ENCODE measurements at places on chromosomes 4 and X.

DNA sequence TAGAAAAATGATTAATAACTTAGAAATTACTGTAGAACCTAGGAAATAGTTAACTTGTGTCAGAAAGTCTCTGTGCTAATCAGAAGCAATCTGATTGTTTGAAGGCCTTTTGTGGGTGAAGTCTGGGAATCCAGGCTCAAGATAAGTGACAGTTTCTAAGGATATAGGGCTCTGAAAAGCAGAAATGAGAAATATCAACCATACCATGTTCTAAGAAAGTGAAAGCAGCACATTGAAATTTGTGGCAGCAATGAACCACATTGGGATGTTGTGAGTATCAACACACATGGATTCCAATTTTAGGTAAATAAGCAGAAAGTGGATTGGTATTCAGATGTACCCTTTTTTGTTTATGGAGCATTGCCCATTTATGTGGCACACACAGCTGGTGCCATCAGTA lies 464.6 kb downstream of the IL15 start:
- no peak for DNase-seq

- DNase-seq = no peak
These were observed 18.6 kb upstream of the ZIC3 start for GRCh38 chrX:137547291-137547690.

DNA sequence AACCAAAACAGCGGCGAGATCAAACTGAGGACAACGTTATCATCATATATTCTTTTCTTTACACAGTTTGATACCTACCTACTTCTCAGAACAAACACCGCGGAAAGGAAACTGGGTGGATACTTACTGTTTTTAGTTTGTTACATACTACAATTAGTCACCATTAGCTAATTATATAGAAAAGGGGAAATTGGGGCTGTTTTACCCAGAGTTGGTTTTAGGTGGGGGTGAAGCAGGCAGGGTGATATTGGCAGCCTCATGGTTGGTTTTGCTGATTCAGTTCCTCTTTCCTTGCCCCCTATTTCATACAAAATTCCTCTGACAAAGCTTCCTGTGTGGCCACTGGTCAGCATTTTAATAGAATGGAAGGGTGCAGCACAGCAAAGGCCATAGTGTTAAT lies 77.8 kb downstream of the SORBS2 start:
- no peak for DNase-seq

DNA sequence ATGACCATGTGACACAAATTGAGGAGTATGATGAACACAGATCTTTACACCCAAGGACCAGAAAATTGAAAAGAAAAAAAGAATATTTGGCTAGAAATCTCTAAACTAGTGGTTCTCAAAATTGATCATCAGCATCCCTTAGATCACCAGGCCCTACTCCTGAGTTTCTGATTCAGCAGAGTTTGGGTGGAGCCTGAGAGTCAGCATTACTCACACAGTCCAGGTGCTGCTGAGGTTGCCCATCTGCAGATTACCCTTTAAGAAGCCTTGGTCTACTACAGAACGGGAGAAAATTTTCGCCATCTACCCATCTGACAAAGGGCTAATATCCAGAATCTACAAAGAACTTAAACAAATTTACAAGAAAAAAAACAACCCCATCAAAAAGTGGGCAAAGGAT lies 182.8 kb downstream of the MOSPD2 start:
- DNase-seq = no peak

DNA sequence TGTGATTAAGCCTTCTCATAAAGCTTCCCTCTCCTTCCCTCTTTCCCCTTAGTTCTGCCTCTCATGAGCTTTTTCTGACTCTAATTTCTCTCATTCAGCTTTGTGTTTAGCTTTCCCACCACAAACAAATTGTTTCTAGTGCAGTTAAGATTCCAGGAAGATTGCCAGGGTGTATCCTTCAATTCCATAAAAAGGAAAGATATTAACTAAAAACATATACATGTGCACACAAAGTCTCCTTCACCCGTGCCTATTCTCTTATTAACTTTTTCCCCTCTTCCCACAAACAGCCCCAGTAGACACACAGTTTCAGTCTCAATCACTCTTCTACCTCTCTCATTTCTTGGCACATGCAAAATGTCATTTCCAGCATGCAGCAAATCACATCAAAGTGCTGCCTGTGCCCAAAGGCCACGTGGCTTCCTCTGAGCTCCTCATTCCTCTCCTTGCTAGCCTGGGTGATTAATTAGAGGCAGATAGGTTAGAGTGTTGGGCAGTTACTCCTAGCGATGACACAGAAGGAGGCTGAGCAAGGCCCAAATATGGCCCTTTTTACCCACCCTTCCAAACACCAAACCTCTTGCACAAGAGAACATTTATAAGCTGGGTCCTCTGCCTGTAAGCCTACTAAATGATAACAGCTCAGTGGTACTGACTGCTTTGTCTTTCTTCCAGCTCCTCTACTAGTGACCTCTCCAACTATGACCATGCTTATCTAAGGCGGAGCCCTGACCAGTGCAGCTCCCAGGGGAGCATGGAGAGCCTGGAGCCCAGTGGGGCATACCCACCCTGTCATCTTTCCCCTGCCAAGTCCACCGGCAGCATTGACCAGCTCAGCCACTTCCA lies 159.6 kb downstream of the SOWAHB start:
- no peak for DNase-seq
